ENCODE measurements at places on chromosomes 16 and 17. TPM values are rescaled to one million over a fixed set of nuclear protein-coding genes. Genes with fewer than 3 reads are reported as not detected.

TBC1D3E gene
- total RNA-seq: not detected

CHST5 gene
- 0.31 TPM for total RNA-seq

ZPBP2 gene
- not detected for total RNA-seq

PPY gene
- total RNA-seq: not detected

SP2 gene
- 3.8 TPM for total RNA-seq

PDILT gene
- not detected for total RNA-seq

GNGT2 gene
- total RNA-seq: not detected

TEKT5 gene
- total RNA-seq: 1.1 TPM

REXO5 gene
- total RNA-seq: 4.8 TPM

TOM1L1 gene
- 66.6 TPM for total RNA-seq

STAC2 gene
- total RNA-seq: not detected

KRT9 gene
- total RNA-seq: not detected

HCRT gene
- total RNA-seq: not detected

STH gene
- not detected for total RNA-seq

PIGQ gene
- 39.6 TPM for total RNA-seq

TEDC2 gene
- total RNA-seq: 7.6 TPM

CD79B gene
- 19.1 TPM for total RNA-seq

STX8 gene
- total RNA-seq: 130 TPM

MT3 gene
- total RNA-seq: not detected

FBXW10B gene
- total RNA-seq: 1.5 TPM

NPW gene
- 0.36 TPM for total RNA-seq

RAI1 gene
- total RNA-seq: 17.3 TPM

C1QTNF8 gene
- not detected for total RNA-seq

PIMREG gene
- 17.8 TPM for total RNA-seq

KRT222 gene
- total RNA-seq: not detected

PITPNM3 gene
- 0.77 TPM for total RNA-seq

WNK4 gene
- total RNA-seq: not detected

MMP2 gene
- total RNA-seq: 225 TPM

PERCC1 gene
- not detected for total RNA-seq

HOXB7 gene
- total RNA-seq: 8.9 TPM
